Activated naive CD8-positive, alpha-beta T cell treated with anti-CD3 and anti-CD28 coated beads for 36 hours (primary cell): ENCODE measurements at places on chromosomes 7 and 10.

GRCh38 chr10:65550761-65551160, 1375.1 kb upstream of the LRRTM3 start:
- DNase-seq: no peak

DNA sequence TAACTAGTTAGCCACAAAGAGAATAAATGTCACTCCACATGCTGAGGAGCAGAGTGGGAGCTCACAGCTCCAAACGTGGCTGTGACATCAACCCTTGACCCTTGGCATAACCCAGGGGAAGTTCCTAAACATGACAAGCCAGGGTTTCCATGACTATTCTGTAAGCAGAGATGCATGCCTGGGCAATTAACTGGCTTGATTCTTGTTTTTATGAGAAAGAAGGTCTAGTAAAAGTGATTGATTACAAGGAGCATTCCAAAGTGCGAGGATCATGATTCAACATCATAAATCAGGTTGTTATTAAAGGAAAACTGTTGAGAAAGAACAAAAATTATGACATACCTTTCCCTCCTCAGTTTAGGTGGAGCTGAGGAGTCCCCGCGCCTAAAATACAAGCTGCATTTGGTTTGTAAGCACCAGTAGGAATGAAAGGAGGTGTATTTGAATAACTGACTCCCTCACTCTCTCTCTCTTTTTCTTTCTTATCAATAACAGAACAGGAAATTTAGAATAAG, 108.4 kb downstream of the SFMBT2 start:
- no peak for DNase-seq

- DNase-seq: no peak
These were observed 26.9 kb downstream of the AHR start for GRCh38 chr7:17325364-17325763.

DNA sequence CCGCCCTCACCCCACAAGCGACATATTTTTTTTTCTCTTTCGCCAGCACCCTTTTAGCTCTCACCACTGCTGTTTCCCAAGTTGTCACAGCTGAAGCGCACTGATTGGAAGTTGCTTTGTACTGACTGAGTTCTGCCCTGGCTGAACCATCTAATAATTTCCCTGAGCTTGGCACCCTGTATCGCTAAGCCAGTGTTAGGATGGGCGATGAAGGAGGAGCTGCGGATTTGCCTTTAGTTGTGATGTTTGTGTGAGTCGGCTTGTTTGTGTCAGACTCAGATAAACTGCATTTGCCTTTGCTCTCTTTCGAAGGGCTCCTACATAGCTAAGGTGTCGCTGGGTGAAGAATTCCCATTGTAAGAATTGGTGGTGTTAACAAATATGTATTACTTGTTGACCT, 1.3 kb upstream of the ATXN7L1 start:
- no peak for DNase-seq

DNA sequence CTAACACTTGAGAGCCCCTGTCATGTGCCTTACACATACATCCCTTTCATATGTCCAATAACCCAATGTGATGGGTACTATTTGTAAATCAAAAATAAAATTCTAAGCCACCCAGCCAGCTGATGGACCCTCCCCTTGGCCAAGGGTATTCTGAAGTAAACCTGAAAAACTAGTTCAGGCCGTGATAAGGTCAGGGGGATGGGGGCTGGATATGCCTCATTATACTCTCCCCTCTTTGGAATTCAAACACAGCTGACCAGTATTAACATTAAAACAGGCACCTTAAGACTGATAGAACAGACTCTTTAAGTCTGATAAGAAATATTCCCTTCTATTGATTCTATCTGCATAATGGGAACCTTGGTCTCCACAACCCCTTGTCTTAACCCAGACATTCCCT, 51.9 kb downstream of the SLC16A9 start:
- DNase-seq: no peak

DNA sequence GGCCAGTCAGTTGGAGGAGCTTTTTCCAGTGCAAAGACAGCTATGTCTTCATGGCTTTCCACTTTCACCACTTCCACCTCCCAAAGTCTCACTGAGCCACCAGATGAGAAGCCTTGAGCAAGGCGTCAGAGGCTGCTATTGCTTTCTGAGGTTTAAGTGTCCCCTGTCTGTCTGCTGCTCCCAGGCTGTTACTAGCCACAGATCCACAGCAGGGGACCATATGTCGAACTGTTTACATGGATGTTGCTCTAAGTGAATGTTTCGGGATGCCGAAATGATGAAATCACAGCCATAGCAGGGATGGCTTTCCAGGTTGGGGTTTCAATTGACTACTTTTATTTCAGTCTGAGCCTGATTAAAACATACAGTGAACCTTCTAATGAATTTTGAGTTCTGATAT, 88.5 kb downstream of the AVL9 start:
- DNase-seq: no peak

DNA sequence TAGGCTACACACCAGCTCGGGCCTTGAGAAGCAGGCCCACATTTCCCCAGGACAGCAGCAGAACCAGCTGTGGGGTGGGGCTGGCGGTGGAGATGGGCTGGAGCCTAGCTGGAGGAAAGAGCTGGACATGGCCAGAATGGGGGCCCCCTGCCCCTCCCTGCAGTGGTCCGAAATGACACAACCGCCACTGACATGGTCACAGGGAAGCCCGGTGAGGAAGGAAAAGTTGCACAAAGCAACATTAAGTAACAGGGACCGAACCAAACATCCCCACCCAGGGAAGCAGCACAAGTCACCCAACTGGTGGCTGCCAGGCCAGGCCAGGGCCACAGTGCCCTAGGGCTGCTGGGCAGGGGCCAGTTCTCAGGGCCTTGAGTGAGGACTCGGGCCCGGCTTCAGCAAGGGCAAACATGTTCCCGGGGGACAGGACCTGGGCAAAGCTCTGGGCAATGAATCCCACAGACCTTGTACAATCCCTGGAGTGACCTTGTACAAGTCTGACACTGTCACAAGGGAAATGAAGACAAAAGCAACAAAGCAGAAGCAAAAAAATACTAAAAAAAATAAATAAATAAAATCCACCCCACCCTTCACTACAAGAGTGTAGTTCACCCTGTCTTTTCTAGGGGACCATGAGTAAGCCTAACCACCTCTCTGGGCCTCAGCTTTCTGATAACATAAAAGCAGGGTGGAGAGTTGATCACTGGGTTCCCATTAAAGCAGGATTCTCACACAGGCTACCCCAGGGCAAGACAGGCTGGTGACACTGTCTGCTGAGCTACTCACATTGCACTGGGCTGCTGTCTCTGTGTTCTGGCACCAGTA, 33.0 kb downstream of the PSAP start:
- DNase-seq: no peak
